ENCODE measurements at places on chromosomes 16 and 17.

DNA sequence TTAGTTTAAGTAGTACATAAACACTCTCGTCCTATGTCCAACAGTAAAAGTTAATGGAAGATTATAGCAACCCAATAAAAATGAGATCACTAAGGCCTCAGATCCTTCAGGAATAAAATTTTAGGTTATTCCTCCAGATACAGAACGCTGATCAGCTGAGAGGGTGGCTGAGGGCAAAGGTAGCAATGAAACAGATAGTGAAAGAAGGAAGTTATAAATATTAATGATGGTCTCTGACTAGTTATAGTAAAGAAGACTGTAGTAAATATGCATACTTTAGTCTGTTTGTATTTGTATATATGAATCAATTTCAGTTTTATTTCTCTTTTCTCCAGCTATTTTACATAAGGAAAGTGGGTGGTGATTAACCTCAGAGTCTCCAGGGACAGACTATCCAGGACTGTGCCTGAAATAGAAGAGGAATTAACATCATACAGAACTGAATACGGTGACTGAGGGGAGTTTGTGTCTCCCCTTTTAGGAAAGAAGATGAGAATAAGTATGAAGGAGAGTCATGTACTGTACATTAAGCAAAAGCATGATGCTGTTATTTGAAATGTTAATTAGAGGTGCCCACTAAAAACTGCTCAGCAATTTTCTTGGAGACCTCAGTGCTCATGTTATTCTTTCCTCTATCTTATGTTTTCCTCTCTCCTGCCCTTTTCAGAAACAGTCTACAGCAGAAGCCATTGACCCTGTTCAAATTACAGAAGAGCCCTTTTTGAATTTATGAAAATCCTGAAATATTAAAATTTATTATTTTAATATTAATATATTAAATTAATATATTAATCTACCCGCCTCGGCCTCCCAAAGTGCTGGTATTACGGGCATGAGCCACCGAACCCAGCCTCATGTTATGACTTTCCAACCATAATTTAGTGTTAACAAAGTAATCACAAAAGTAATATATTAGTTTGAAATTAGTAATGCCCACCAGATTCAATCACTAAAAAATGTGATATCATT lies 36.5 kb upstream of the DHRS7B start:
- DNase-seq: no peak

GRCh38 chr17:62876673-62877405 lies 68.7 kb upstream of the MARCHF10 start:
- DNase-seq: no peak

GRCh38 chr16:27839419-27839818 lies 224.1 kb downstream of the GSG1L start:
- no peak for DNase-seq

DNA sequence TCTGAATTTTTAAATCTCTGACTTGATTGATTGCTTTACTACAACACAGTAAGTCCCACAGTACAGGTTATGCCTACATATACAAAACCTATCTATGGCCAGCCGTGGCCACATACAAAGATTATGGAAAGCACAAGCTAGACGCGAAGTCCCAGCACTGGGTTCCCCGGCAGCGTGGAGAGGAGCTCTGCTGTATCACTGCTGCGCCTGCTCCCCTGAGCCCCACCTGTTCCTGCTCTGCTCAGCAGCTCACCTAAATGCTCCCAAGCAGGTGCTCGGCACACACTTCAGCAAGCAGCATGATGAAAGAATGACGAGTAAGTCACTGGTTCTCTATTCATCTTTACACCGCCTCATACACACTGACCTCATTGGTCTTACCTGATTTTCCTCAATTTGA lies 20.6 kb downstream of the ZDHHC7 start:
- no peak for DNase-seq

GRCh38 chr16:17369421-17370222 lies 101.1 kb downstream of the XYLT1 start:
- no peak for DNase-seq

DNA sequence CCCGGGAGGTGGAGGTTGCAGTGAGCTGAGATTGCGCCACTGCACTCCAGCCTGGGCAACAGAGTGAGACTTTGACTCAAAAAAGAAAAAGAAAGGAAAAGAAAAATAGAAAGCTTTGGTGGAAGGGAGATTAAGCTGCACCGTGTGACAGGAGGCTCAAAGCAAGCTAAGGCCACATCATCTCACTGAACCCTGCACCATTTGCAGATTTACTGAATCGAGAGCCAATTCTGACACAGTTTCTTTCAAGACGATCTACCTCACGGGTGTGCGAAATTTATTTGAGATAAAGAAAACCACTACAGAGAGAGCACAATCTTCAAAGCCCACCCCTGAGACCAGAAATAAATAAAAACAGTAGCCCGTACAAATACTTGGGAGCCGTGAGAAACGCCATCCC lies 49.6 kb downstream of the RTN4RL1 start:
- DNase-seq: no peak

DNA sequence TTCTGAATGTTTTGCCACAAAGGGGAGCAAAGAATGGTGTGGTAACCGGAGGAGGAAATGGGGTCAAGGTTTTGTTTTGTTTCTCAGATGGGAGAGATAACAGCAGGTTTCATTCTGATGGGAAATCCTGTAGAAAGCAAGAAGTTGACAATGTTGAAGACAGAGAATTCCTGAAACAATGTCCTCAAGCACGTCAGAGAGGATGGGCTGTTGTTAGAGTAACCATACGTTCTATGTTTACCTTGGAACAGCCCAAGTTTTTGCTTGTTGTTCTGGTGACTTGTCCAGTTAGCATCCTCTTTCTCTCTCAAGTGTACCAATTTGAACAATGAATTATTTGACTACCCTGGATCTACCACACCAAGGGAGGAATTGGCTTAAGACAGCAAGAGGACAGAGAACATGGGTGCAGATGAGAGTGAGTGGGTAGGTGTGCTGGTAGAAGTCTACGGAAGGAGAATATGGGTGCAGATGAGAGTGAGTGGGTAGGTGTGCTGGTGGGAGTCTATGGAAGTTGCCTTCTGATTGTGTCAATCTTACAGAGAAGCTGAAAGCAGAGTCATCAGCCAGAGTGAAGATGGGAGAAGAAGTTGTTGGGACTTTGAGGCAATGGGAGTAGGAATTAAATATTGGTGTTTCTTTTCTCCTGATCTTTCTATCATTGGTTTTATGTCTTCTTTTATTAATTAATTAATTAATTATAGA lies 14.8 kb upstream of the NSRP1 start:
- no peak for DNase-seq

- DNase-seq: no peak
Observed at GRCh38 chr16:23323224-23324030, 21.3 kb downstream of the SCNN1B start.

GRCh38 chr16:72865835-72866234 lies 182.1 kb downstream of the ZFHX3 start:
- DNase-seq: no peak

DNA sequence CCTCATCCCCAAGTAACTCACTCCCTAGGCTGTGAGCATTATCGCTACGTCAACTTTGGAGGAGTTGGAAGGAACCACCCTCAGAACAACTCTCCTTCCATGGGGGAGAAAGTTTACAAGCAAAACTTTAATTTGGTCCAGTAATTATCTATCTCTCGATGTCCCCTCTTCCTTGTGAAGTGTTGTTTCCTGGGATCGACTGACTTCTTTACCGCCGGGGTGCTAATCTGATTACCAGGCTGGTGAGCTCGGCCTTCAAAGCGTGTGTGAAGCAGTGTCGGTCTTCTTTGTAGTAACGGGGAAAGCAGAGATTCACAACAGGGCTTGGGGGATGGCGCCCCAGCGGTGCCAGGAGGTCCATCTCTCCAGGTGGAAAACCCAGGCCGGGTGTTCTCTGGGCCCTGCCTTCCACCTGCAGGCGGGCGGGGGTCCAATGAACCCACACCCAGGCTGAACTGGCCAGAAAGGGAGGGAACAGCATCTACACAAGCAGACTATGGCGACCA lies 14.5 kb upstream of the FOXF1 start:
- peak; percentile 57 for DNase-seq

GRCh38 chr16:3487521-3488410 lies 7.5 kb downstream of the C16orf90 start:
- DNase-seq: no peak

DNA sequence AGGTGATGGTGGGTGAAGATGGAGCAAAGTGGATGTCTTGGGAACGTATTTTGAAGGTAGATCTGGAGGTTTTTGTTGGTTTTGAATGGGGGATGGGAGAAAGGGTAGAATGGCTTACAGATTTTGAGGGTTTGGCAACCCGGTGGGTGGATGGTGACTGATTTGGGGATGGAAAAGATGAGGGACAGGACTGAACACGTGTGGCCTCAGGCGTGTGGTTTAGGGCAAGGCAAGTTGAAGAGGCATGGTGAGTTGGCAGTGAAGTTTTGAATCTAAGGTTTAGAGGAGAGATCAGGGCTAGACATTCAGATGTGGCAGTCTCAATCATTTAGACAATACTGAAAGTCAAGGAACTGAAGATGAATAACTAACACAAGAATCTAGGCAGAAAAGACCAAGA lies 5.0 kb upstream of the DCTPP1 start:
- no peak for DNase-seq

DNA sequence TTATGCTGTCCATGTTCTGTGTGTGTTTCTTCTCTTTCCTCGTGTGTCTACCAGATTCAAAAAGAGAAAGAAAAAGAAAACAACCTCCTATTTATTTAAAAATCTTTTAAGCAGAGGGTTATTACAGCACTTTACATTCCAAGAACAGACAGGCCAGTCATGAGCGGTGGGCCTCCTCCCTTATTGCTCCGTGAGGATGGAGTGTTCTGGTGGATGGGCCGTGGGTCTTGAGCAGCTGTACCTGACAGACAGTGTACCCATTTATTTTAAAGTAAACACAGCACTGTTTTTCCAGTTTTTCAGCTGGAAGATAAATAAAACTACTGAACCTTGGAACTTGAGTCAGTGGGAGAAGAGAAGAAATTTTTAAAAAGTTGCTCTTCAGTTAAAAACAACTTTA lies 52.4 kb downstream of the WWP2 start:
- DNase-seq: no peak
